ENCODE measurements at places on chromosomes 7 and 10.

- no peak for DNase-seq
These were observed 21.8 kb downstream of the SLC35G1 start for GRCh38 chr10:93915598-93915997.

- DNase-seq, result peak; percentile 53
These were observed 297.8 kb downstream of the RPS24 start for GRCh38 chr10:78331391-78331922.

- no peak for DNase-seq
These were observed 22.5 kb upstream of the TIAL1 start for GRCh38 chr10:119619215-119619614.

DNA sequence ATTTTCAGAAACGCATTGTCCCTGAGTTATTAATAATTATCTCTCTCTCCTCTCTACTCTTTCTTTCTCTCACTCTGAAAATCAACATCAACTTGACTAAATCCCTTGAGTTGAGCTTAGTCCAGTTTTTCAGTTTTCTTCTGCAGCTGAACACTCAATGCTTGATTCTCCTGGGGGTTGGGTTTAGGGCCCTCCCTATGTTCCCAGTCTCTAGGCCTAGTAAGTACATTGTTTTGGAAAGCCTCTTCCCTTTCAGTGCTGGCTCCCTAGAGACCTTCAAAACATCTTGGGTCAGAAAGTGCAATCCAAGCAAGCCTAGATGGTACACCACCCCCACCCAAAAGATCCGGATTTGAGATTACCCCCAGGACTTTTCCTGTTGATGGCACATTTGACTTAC is 488.5 kb downstream of the LRMDA start:
- DNase-seq, result no peak

GRCh38 chr7:159064121-159064815 is 80.4 kb downstream of the VIPR2 start:
- DNase-seq, result no peak

Measured in type B pancreatic cell (in vitro differentiated cells).